ENCODE measurements at places on chromosomes 13 and 19.

- no peak for DNase-seq
These were observed 249.5 kb upstream of the TSHZ3 start for GRCh38 chr19:31598730-31599238.

- DNase-seq, result peak; percentile 14
These were observed 224.1 kb downstream of the FGF9 start for GRCh38 chr13:21894703-21895699.

DNA sequence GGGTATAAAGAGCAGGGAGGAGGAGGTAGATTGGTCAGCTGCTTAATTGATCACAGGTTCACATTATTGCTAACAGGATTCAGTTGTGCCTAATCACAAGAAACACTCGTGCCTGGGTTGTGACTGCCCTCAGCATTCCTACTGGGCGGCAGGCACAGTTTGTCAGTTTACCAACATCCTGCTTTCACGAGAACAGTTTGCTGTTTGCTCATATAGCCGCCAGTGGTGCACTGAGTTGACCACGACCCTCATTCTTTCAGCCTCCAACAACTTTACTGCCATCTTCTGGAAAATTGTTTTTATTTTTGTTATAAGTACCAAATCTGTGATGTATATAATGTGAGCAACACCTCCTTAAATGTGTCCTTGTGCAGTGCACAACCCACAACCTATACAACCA, 16.2 kb upstream of the IFT88 start:
- no peak for DNase-seq

GRCh38 chr13:113119166-113119821, 3.3 kb upstream of the F10 start:
- DNase-seq, result no peak

DNA sequence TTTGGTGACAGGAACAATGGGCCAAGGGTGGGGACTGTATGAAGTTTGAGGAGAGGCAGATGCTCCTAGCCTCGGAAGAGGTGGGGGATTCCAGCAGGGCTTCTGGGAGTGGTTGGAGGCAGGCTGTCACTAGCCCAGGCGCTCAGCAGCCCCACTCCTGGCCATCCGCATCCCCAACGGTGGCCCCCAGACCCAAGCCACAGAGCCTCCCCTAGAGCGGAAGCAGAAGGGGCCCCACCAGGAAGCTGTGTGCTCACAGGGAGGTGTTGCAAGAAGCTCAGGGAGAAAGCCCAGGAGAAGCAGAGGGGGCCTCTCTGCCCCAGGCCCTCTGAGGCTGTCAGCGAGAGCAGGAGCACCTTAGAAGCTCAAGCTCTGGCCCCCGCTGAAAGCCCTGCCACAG, 8.3 kb downstream of the PRAM1 start:
- no peak for DNase-seq

- DNase-seq, result peak; percentile 92
These were observed 103.2 kb downstream of the GADD45B start for GRCh38 chr19:2578901-2579677.

DNA sequence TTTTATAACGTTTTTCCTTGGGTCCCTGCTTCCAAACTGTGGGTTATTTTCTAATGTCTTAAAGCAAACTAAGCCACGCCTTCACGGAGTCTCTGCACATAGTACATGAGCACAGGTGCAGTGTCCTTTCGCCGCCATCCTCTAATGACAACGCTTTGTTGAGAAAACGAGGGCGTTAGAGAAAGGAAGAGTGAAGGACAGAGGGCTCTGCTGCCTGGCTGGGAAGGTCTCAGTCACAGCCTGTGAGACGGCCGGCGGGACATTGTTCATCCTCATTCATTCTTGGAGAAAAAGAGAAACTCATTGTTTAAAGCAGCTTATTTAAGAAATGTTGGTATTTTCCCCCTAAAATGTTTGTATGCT, 9.5 kb downstream of the IL17D start:
- no peak for DNase-seq

- DNase-seq, result peak; percentile 77
These were observed 1.9 kb downstream of the CNN2 start for GRCh38 chr19:1028062-1028926.

DNA sequence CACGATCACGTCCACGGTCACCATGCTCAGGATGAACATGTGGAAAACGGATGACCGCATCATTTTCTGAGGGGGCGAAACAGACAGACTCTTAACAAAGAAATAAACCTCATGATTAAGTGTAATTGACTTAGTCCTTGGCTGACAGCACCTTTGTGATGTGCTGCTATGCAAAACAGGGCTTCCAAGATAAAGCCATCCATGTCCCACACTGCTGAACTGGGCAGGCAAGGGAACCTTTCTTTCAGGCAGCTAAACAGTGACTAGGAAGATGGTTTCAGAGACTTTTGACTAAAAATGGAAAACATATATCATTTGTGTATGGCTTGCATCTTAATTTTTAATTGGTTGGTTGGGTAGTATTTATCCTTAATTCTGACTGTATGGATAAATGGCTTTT, 157.8 kb downstream of the NALCN start:
- DNase-seq, result no peak

- no peak for DNase-seq
These were observed 1.1 kb downstream of the ZNF570 start for GRCh38 chr19:37470216-37470615.

DNA sequence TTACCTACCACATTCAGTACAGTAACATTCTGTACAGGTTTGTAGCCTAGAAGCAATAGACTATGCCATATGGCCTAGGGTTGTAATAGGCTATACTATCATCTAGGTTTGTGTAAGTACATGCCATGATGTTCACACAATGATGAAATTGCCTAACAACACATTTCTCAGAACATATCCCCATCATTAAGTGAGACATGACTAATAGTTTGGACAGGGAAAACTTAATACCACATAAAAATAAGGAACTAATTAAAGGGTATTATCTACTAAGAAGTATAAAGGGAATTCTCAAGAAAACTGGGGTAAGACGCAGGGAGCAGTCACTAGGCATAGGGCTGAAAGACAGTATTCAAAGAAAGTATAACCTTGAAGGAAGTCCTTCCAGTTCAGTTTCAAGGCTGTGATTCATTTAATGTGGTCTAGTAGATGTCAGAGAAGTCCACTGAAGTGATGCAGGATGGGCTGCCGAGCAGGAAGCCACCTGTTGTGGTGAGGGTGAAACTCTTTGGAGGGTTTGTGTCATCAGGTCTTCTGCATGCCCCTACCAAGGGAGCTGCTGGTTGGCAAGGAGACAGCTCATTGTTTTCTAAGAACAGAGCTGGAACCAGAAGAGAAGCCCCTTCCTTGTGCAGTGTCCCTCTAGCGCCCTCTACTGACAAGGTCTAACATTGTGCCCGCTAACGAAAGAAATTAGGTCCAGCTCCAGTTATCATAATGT, 122.9 kb downstream of the OLFM4 start:
- DNase-seq, result peak; percentile 78

GRCh38 chr19:12969292-12969988, at the start of gene DAND5:
Gene DAND5 (plus strand): TSS chr19:12969576. CDS start chr19:12969661, 85 bp downstream.
- DNase-seq, result no peak

- DNase-seq, result no peak
These were observed 79.8 kb upstream of the NBEA start for GRCh38 chr13:34862311-34862710.

- no peak for DNase-seq
These were observed 39.9 kb downstream of the ELF1 start for GRCh38 chr13:40979232-40979631.

Data from H9 (cell line).